AG20443 (cell line): ENCODE measurements at places on chromosomes 7 and 10.

DNA sequence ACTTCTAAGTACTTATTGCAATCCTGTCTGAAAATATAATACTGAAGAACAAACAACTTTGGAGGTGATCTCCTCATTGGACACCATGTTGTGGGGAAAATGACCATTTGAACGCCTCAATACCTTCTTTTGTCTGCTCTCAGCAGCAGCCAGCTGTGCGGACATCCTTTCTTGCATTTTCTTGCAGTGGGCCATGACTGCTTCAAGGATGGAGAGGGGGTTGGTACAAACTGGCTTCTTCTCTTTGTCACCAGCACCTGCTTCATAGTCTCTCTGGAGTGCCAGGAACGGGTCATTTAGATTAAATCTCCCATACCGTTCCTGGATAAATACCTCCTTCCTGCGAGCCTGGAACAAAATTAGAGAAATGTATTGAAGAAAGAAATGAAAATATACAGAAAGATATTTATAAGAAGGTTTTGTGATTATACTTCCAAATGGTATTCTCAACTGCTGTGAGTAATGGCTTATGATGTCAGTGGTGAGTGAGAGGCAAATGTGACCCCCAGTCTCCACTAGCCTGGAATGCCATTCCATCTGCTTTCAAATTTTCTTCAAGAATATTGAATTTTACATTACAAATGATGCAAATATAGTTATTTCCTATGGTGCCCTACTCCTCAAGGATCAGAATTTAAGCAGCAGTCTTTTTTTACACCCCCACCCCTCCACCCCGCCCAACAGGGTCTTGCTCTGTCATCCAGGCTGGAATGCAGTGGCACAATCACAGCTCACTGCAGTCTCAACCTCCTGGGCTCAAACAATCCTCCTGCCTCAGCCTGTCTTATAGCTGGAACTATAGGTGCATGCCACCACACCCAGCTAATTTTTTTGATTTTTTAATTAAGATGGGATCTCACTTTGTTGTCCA lies 62.4 kb downstream of the CTTNBP2 start:
- DNase-seq = peak; percentile 32

- no peak for DNase-seq
Observed at GRCh38 chr7:120404042-120404441, 131.1 kb downstream of the KCND2 start.

GRCh38 chr7:25726170-25726780 lies 425.7 kb upstream of the NFE2L3 start:
- DNase-seq = no peak

- peak; percentile 91 for DNase-seq
Observed at GRCh38 chr7:74032191-74032490, 4.2 kb downstream of the ELN start.

DNA sequence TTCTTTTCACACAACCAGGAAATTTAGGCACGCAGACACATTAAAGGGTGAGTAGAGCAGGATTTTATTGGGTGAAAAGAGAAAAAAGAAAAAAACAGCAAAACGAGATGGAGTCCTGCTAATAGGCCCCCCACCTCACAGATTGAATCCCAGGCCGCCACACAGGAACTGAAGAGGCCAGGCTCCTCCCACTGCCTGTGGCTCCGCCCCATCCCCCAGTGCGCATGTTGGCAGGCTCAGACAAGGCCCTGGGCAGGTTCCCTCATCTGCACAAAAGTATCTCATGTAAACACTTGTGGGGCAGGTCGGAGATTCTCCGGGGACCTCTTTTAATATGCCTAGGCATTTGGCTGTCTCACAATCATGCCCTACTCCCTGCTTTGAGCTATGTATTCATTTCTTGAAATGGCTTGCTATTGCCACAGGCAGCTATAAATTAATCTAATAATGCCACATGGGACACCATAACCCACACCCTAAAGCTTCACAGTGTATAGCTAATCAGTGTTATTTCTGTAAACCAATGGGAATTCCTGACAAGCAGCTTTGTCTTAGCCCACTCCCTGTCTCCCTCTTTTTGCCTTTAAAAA lies 76.2 kb upstream of the KIF5B start:
- no peak for DNase-seq
